ENCODE measurements at places on chromosomes 4 and X.

DNA sequence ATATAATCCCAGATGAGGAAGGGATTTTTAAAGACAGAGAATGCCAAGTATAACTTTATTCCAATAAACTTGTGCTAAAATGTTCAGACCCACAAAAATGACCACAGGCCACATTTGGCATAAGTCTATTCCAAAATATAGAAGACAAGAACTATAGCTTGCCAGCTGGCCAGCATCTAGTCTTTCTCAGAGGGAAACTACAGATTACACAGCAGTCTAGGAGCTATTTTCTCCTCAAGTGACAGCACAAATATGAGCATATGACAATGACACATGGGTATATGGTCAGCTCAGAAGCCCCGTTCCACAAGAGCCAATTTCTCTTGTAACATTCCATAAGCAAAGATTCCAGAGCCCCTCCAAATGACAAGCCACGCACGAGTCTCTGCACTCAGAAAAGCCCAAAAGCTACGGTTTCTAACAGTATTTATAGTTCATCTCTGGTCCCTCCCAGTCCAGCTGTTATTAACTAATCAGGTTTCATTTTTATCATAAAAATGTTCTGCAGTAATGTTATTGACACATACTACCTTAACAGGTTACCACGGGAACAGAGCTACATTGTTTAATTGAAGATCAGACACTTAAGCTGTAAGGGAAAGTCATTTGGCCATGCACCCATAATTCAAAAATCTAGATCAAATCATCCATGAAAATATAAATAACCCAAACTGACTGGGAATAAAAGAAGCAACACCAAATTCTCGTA is 70.3 kb downstream of the RAB28 start:
- DNase-seq, result no peak

DNA sequence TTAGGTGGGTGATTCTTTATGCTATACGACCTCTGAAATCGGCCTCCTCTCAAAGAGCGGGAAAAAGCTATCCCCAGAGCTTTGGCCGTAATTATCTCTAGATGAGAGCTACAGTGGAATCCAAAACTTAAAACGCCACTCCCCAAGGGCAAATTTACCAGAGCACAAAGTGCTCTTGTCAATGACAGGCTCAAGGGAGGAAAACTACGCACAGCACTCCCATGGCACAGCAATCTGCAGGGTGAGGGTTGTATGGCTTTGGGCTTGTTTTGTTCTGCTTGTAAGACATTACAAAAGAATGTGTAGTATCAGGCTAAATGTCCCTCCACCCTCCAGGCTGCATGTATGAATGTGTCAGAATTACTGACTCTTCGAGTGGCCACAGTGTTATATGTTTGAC is 44.0 kb downstream of the ARHGEF6 start:
- no peak for DNase-seq

- no peak for DNase-seq
Measured at GRCh38 chr4:55982976-55983375, 34.2 kb downstream of the CEP135 start.

DNA sequence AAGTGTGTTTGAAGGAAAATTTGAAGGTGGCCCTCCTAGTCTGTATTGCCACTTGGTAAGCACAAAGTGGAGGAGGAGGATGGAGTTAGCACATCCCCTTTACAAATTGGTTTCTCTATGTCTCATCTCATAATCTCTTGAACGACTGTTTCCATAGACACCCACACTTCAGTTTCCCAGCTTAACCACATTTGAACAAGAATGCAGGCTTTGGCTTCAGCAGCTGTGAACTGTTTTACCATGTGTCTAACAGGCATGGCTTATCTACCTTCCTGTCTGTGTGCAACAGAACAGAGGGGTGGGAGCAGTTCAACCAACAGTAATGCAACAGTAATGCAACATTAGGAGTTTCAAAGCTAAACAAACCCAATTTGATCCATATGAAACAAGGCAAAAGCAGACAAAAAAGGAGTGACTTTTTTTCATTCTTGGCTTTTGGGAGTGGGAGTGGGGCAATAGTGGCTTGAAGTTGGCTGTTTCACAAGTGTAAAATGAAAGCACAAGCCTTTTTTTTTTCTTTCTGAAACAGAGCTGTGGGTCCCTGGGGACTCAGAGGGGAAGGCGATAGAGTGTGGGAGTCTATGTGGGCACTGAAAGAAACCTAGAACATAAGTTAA is 108.0 kb downstream of the ITM2A start:
- DNase-seq, result no peak

GRCh38 chr4:7159923-7160322 is 32.4 kb upstream of the SORCS2 start:
- DNase-seq, result no peak

DNA sequence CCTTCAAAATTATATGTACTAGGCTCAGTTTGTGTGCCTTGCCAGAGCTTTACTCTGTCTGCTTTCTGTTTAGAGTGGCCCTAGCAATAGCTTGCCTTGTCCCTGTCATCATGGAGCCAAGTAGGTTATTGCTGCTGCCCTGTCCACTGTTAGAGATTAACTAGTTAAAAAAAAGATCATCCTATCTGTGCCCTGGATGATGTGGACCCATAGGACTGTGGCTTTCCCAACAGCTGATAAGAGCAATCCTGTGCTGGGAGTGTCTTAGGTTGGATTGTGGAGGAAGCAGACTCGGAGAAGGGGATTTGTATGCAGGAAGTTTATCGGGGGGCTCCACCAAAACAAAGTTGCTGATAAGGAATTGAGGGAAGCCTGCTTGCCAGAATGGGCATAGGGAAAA is 23.8 kb downstream of the PPP1R2C start:
- DNase-seq, result no peak

DNA sequence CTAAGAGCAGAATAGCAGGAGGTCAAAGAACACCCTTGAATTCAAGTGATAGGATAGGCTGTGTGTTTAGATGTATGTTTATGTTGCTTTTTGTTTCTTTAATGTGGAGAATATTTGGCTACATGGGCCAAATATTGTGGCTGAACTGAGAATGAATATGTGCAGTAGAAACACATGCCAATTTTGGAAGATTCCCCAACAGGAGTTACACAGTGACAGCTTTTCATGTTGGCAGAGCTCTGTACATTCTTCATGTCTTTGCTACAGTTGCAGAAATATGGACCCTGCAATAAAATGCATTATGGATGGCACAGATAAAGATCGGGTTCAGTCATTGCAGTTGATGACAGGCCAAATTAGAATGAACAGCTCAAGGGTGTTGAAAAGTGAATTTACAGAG is 82.8 kb upstream of the SLC4A4 start:
- no peak for DNase-seq

- DNase-seq, result no peak
Measured at GRCh38 chr4:153616006-153616555, 68.0 kb upstream of the TLR2 start.

- DNase-seq, result no peak
Measured at GRCh38 chrX:15745179-15745578, 7.1 kb downstream of the CA5B start.
